ENCODE measurements at places on chromosomes 16 and 17.

DNA sequence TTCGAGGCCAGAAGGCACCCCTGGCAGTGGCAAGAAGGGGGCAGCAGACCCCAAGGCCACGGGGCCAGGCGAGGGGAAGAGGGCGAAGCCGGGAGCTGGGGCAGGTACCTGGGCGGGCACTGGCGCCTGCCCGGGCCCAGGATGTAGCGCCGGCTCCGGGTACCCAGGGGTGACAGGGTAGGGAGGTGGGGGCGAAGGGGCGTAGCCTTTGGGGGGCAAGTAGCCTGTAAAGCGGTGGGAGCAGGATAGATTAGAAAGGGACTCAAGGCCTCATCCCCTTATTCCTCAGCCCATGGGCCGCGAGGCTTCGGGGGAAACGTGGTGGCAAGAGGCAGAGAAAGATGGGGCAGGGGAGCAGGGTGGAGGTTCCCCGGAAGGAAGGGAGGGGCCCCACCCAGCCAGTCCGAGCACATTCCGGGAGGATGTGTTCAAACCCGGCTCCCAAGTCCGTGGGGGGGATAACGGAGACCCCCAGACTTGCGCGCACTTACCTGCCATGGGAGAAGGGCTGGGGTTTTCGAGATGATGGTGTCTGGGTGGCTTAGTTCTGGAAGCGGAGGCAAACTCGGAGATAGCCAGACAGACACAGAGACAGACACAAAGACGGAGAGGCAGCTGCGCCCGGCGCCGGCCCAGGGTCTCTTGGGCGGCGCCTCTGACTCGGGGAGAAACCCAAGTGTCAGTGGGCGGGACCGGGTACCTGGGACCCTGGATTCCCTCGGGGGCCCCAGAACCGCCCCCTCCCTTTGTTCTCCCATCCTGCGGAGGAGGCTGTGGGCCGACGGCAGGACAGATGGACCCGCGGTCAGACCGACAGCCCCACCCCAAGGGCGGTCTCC, 493 bp downstream of the PLSCR3 start:
- DNase-seq = peak; percentile 45

DNA sequence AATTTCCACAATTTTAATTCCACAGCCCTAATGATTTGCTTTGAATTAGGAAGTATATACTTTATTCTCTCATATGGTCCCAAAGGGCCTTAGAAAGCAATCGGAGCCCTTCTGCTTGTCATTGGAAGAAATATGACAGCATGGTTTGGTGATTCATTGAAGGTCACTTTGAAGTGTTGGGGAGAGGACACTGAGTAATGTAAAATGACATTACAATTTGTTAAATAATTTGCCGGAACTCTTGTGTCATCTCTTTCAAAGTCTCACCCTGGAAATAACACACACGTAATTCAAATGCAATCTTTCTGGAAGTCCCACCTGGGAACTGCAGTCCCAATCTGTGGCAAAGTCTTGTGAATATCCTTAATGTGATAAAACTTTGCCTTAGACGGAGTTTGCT, 59.8 kb downstream of the BMERB1 start:
- DNase-seq = no peak

DNA sequence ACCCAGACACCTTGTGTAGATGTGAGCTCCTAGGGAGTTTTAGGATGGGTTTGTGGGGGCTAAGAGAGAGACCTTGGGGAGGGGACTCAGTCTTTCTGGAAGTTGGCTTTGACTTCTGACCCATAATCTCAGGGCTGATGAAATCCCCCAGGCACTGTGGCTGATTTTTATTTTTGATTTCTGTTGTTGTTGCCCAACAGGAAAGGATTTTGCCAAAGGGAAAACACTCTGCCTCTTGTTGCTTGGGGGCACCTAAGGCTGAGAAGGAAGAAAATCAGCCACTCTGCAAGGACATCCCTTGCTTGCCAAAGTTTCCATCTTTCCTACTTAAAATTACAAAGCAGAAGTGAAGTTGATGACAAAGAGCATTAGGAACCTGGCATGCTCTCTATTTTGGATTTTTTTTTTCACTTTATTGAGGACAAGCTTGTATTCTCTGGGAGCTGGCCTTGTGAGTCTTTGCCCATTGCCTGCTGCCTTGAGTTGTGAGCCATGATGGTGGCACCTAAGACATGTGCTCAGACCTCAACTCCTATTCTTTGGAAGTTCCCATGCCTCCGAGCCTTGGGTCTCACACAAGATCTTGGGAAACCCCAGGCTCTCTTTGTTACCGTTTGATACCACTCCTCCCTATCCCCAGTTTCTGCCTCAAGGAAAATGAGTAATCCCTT, 3.2 kb upstream of the C1QTNF1 start:
- DNase-seq = no peak

DNA sequence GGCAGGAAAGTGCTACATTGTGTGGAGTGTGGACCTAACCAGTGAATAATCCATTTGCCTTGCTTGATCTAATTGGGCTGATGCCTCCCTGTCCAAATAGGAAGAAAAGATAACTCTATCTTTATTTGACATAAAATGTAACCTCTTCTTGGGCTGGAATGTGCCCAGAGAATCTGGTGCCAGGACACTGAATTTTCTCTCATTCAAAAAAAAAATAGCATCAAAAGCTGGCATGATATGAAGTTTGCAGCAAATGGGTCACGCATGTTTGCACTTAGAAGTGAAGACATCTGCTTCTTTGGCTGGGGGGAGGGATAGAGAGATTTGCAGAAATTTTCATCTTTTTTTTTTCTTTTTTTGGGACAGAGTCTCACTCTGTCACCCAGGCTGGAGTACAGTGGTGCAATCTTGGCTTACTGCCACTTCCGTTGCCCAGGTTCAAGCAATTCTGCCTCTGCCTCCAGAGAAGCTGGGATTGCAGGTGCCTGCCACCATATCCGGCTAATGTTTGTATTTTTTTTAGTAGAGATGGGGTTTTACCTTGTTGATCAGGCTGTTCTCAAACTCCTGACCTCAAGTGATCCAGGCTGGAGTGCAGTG, 478.2 kb upstream of the EEF2KMT start:
- no peak for DNase-seq

DNA sequence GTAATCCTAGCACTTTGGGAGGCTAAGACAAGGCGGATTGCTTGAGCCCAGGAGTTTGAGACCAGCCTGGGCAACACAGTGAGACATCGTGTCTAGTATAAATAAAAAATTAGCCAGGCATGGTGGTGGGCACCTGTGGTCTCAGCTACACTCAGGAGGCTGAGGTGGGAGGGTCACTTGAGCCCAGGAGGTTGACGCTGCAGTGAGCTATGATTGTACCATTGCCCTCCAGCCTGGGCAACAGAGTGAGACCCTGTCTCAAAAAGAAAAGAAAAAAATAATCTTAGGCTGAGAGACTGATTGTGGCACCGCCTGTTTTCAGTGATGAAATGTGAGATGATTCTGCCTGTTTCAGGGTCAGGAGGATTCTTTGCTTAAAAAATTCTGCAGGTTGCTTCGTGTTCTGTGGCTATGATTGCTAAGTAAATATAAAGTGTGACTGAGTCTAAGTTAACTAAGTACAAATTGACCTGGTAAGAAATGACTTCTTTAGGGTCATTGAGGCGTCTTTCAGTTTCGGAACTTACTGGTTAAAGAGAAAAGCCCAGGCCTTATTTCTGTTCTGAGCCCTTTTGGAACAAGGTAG, 128.3 kb downstream of the SOCS1 start:
- DNase-seq = no peak

DNA sequence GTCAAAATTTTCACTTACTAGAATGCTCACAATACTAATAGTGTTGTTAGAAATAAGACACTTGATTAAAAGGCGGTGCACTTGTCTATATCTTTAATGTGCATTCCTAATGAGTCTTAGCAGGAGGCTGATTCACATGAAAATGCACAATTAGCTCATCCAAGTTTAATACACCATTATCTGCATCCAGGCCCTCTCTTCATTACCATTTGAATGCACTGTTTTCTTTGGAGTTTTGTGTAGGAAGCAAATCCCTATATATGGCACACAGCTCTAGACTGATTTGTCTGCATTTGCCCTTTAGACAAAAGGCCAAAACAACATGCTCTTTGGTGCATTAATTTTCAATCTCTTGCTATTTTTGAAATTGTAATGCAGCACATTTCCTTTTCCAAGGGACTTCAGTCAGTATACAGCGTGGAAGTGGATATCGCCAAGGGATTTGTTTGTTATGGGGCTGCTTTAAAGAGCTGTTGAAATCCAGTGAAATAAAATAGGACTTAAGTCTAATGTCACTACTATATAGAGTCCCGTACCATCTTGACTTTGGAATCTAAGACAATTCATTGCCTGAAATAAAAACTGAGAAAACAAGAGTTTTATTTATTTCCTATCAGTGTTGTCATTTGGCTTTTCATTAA, 257.6 kb upstream of the CPHXL start:
- no peak for DNase-seq

DNA sequence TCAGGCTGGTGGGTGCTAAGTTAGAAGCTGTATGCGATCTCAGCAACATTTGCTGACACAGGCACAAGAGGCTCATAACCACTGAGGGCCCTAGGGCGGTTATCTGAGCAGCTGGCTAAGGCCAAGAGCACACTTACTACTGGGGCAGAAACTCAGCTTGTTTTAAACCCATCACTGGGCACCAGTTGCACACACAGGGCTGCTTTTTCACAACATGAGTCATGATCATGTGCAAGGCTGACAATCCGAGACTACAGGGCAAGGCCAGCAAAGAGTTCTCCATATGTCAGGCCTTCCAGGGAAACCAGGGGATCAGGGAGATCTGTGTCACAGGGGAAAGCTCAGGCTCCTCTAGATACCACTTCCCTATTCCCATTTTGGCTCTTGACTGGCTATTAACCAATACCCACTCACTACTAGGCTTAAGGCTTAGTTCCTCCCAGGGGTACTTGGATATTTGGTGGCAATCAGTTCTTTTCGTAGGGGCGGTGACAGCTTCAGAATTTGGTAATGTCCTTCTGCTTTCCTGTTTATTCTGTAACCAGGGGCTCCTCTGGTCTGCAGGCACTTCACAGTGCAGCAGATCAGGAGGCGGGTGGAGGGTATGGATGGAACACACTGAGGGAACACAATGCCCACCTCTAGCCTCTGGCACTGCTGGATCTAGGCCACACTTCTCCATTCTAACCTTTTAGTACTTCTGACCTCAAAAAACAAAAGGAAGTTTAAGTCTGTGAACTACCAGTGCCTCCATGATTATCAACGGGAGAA, 44.9 kb upstream of the ERN1 start:
- no peak for DNase-seq

All from activated CD4-positive, alpha-beta T cell treated with anti-CD3 and anti-CD28 coated beads for 24 hours (primary cell).